ENCODE measurements at places on chromosomes 7 and 10.

GRCh38 chr7:87341441-87341840 lies 4.0 kb upstream of the CROT start:
- no peak for DNase-seq

GRCh38 chr10:70493660-70494234 lies 15.2 kb downstream of the PALD1 start:
- DNase-seq: peak; percentile 76

GRCh38 chr10:43945094-43945730 lies 296.5 kb upstream of the ZNF32 start:
- DNase-seq: no peak

GRCh38 chr7:157388301-157388700 lies 51.5 kb downstream of the DNAJB6 start:
- DNase-seq: no peak

DNA sequence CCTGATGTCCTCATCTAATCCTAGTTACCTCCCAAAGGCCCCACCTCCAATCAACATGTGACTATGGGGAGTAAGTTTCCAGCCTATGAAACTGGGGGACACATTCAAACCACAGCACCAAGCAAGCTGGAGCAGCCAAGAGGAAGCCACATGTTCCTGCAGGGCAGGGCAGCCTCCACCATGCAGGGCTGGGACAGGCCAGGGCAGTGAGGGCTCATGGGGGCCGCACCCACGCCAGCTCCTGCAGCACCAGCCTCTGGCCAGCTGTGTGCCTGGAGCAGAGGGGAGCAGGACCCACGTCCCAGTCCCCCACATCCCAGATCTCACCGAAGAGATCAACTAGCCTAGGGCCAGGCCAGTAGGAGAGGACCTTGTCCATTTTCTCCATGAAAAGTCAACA lies 85.9 kb upstream of the INSIG1 start:
- DNase-seq: no peak

- DNase-seq: no peak
Measured at GRCh38 chr10:70315815-70316214, 32.0 kb upstream of the NPFFR1 start.

DNA sequence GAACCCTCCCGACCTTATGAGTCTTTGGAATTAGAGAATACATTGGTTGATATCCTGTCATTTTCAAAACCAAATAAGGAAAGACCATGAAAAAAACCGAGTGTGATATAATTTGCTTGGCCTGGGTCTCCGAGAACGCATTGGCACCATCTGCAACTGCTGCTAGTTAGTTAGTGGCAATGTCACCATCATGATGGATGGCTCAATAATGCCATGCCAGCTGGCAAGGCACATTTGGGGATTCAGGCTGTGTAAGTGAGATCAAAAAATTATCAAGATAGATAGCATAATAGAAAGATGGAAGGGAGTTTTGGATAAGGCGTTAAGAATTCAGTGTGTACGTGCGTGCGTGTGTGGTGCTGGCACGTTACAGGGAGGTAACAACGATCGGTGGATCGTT lies 134.7 kb upstream of the TCERG1L start:
- no peak for DNase-seq

GRCh38 chr10:81909453-81909852 lies 34.5 kb downstream of the NRG3 start:
- no peak for DNase-seq

- no peak for DNase-seq
Measured at GRCh38 chr7:2736411-2736914, 48.5 kb downstream of the AMZ1 start.

DNA sequence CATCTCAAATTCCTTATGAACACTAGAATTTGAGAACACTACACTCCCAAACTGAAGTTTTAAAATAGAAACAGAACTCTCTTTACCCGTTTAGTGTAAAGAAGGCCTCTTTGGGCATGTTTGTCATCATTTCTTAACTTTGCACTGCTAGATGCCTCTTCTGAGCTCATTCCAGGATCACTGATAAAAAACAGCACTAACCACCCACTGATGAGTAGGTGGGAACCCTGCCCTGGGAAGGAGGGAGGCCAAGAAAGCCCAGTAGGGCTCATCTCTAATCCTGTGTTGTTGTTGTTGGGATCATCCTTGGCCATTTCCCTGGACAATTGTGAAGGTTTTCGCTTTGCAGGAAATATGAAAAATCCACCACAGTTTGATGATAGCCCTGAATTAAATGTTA lies 68.2 kb downstream of the CUBN start:
- DNase-seq: no peak

DNA sequence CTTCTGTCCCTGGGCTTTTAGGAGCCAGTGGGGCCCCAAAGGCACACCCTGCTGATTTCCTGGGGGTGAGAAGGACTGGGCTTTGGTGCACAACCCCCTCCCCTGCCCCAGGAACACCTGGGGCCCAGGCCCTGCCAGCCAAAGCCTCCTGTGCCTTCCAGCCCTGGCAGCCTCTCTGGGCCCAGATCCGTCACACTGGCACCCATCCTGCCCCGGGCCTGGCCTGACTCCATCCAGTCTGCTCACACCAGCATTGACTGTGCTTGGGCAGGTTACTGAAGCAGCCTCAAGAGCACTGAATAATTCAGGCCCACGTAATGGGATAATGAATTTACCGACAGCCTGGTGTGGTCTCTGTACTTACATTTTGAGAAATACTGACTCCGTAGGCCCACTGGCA lies 12.0 kb upstream of the COMTD1 start:
- no peak for DNase-seq

- DNase-seq: no peak
Measured at GRCh38 chr7:50423860-50424259, 26.3 kb downstream of the FIGNL1 start.

DNA sequence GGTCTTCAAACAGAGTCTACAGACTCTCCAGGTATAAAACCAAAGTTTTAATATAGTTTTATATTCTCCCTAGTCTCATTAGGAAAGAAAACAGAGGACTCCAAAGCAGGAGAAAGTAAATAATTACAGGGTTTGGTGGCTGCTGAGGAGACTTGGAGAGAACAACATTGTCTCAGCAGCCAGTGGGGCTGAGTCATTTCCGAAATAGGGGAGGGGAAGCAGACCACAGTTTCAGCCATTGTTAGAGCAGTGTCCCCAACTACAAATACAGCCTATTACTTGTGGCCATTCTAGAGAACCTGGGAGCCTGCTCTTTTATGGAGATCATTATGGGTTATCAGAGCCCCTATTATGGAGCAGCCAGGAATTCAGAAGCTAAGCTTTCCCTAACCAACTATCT lies 44.2 kb upstream of the A1CF start:
- no peak for DNase-seq

DNA sequence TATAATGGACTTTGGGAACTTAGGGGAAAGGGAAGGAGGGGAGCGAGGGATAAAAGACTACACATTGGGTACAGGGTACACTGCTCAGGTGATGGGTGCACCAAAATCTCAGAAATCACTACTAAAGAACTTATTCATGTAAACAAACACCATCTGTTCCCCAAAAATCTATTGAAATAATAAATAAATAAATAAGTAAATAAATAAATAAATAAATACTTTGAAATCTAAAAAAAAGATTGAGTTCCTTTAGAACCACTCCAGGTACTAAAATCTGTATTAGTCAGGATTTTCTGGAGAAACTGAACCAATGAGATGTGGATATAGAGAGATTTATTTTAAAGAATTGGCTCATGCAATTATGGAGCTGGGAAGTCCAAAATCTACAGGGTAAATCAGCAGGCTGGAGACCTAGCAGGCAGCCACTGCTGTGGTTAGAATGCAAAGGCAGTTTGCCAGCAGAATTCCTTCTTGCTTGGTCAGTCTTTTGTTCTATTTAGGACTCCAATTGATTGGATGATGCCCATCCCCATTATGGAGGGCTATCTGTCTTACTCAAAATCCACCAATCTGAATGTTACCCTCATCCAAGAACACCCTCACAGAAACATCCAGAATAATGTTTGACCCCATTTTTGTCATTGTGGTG lies 8.9 kb downstream of the IGFBP1 start:
- DNase-seq: no peak

- DNase-seq: no peak
Measured at GRCh38 chr7:17497549-17498167, 199.2 kb downstream of the AHR start.

GRCh38 chr7:45408409-45408737 lies 165.8 kb upstream of the ADCY1 start:
- DNase-seq: no peak
